ENCODE measurements at places on chromosomes 6 and 20.

GRCh38 chr6:110404607-110405006 is 10.8 kb downstream of the DDO start:
- DNase-seq: no peak

DNA sequence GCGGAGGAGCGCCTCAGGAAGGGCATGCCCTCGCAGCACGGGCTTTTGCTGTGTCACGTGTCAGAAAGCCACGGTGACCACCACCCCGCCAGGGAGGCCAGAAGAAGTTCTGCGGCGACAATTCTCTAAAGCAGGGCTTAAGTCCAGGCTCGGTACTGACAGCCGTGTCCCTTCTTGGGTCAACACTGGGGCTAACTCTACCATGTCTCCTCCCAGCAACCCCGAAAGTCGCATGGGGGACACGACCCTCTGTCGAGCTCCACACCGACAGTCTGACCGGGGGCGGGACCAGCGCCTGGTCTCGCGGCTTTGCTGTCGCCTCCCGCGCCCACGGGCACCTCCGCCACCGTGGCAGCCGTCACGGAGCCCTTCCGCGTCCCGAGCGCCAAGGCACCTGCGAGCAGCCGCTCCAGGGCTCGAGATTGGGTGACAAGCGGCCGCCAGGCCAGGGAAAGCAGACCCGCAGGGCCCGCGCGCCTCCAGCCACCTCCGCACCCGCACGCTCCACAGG is 534 bp downstream of the NANP start:
- DNase-seq: peak; percentile 21

GRCh38 chr6:98812220-98812619 is 22.2 kb upstream of the POU3F2 start:
- DNase-seq: no peak

DNA sequence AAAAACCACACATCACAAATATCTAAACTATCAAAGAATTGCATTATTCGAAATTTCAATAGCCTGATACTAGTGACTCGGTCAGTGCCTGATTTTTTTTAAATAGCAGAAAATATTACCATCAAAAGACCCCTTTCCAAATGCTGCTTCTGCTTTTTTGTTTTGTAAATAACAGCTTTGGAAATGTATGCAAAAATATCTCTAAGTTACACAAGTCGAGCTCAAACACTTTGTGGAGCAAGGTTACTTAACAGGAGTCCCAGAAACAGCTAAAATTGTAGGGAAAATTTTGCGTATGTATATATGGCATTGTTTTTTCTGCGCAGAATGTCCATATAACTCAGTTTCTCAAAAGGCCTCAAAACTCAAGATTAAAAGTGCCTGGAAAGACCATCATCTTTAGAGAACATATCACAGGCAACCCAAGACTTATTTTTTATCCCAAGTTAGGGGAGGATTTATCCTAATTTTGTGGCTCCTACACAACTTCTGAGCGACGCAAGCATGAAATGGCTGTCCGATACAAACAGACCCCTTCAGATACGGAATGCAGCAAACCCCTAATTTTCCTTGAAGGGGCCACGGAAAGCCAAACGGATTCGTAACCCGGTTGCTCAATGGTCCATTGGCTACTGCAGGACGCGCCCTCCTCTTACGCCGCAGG is 1.3 kb downstream of the CEP85L start:
- no peak for DNase-seq

DNA sequence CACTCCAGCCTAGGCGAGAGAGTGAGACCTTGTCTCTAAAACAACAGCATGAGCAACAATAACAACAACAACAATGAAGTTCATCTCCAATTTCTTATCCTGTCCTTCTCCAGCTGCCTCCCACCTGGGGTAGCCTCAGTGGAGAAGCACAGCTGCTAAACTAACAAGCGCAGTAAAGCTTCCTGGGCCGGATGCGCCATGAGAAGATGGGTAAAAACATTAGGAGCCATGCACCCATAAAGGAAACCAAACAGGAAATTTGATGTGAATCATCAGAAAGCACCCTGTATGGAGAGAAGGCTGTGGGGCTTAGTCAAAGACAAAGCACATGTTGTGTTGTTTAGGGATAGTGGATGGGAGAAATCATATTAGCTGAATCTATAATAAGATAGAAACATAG is 61.1 kb upstream of the CCN6 start:
- DNase-seq: peak; percentile 13

Measured in RWPE1 (cell line).